ENCODE measurements at places on chromosomes 16 and 17. TPM values are rescaled to one million over a fixed set of nuclear protein-coding genes. Genes with fewer than 3 reads are reported as not detected.

CCR7 gene
- 0.33 TPM for total RNA-seq

TP53TG3 gene
- not detected for total RNA-seq

MILR1 gene
- not detected for total RNA-seq

GRCh38 chr16:48833461-48833860 is 223.5 kb upstream of the N4BP1 start:
- DNase-seq: no peak

DNA sequence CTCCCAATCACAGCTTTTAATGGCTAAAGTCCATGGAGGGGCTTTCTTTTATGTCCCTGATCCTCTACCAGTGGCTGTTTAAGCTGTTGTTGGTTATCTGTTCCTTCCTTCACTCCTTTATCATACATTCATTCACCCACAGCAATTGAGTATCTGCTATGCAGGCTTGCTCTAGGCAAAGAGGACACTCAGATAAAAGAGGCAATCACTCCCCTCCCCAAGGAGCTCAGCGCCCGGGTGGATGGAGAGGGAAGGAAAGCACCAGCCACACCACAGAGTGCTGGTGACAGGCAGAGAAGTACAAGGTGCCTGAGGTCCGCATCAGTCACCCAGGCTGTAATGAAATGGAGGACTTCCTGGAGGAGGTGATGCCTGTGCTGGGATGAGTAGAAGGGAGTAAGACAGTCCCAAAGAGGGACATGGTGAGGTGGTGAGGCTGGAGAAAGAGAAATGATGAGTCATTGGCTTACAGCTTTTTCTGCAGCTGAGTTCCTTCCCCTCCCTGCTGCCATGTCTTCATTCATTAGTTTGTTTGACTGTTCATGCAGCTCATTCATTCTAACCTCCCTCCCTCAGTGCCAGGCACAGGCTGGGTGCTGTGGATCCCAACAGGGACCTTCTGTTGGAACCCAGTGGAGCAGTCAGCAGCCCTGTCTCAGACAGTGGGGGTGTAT is 12.8 kb upstream of the NGFR start:
- DNase-seq: no peak

- no peak for DNase-seq
Measured at GRCh38 chr17:11772031-11772430, 173.8 kb downstream of the DNAH9 start.
